ENCODE measurements at places on chromosomes 5 and 9. TPM values are rescaled to one million over a fixed set of nuclear protein-coding genes. Genes with fewer than 3 reads are reported as not detected.
A peak's percentile ranks its signal among the peaks of the same experiment; 100 is the strongest.

- peak; percentile 76 for DNase-seq
Observed at GRCh38 chr5:53151713-53152458, 42.3 kb upstream of the MOCS2 start.

DNA sequence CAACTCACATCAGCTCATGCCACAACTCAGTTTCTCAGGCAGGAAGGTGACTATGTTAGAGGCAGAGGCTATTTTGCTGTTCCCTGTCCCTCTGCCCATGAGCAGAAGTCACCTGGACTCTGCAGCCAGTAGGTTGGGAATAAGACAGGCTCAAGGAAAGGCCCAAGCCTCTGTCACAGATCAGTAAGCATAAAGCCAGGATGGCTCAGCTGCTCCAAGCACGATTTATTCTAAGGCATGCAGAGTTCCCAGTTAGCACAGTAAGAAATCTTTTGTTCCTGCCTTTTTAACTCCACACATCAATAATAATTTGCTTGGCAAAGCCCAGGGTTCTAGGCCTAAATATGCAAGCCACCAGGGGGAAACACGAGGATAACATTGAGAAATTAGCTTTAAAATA, 249.0 kb upstream of the ADRA1B start:
- no peak for DNase-seq

DNA sequence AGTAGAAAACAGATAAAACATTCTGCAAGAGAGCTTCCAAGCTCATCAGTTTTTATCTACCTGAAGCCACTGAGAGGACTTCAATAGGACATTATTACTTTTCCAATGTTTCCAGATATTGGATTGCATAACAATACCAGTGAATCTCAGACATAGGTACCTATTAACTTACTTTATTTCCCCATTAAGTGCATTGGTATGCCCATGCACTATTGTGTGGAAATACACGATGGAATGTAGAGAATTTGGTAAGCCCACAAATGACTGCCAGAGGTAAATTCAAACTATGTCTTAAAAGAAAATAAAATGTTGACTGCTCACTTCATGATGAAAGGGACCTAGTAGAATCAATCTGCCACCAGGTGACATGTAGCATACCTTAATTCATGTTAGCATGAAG, 48.1 kb upstream of the PRR16 start:
- no peak for DNase-seq

DNA sequence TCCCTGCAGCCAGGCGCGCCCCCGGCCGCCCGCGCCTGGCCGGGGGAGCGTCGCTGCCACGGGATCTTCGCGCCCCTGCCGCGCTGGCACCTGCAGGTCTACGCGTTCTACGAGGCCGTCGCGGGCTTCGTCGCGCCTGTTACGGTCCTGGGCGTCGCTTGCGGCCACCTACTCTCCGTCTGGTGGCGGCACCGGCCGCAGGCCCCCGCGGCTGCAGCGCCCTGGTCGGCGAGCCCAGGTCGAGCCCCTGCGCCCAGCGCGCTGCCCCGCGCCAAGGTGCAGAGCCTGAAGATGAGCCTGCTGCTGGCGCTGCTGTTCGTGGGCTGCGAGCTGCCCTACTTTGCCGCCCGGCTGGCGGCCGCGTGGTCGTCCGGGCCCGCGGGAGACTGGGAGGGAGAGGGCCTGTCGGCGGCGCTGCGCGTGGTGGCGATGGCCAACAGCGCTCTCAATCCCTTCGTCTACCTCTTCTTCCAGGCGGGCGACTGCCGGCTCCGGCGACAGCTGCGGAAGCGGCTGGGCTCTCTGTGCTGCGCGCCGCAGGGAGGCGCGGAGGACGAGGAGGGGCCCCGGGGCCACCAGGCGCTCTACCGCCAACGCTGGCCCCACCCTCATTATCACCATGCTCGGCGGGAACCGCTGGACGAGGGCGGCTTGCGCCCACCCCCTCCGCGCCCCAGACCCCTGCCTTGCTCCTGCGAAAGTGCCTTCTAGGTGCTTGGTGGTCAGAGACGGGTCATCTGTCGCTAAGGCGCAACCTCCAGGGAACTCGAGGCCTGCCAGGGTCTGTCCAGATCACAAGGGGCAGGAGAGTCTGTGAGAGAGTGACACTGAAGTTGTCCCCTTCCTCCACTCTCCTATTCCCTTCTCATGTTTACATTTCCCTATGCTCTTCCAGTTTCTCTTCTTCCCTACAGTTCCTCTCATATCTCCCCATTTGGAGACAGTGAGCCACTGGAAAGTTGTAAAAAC, 1.3 kb downstream of the GPR150 start:
- no peak for DNase-seq

Gene CFAP77
- total RNA-seq, result not detected

All from A172 (cell line).